Effector CD4-positive, alpha-beta T cell (primary cell): ENCODE measurements at places on chromosomes 12 and 14.
A peak's percentile ranks its signal among the peaks of the same experiment; 100 is the strongest.

DNA sequence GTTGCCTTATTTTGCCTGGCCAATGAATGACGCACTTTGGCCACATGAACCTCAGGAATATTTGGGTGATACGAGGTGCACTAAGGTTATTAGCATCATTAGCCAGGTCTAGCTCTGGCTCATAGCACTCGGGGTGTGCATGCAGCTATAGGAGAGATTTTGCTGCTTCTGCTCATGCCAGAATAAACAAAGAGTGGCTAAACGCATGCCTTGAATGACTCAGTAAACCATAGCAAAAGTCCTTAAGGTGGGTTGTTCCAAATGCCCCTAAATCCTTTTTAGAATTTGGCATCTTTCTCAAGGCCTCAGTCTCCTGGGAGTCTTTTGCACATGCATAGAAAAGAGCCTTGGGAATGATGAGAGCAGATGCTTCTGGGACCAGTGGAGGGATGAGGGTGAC is 343.7 kb upstream of the FKBP4 start:
- DNase-seq = no peak

DNA sequence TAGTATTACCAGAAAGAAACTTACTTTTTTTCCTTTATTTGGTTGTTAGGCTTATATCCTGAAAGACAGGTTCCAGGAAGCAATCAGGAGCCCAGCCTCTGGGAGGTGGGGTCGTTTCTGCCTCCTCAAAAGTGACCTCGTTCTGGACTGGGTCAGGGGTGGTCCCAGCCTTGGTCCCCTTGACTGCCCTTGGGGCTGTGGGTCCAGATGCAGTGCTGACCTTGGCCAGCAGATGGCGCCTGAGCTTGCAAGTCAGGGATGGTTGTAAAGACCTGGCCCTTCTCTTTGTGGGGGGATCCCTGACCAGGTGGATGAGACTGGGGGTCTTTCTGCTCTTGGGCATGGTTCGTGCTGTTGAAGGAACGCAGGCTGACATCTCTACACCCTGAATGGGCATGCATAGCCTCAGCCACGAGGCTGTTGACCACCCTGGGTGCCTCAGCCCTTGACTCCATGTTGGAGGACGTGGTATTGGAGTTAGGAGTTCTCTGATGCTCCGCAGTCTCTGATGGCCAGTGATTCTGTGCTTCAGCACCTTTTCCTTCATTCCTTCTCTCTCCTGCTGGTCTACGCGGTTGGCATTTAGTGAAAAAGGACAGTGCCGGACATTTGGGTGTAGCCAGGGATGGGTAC is 62.4 kb downstream of the ADCK1 start:
- peak; percentile 68 for DNase-seq

- peak; percentile 23 for DNase-seq
Observed at GRCh38 chr12:113056631-113057488, at the start of gene DTX1. TSS of gene DTX1 (plus strand) at chr12:113056730. CDS start at chr12:113058193, 1,463 bp downstream.

GRCh38 chr12:58787021-58787760 is 133.1 kb downstream of the LRIG3 start:
- DNase-seq = no peak

DNA sequence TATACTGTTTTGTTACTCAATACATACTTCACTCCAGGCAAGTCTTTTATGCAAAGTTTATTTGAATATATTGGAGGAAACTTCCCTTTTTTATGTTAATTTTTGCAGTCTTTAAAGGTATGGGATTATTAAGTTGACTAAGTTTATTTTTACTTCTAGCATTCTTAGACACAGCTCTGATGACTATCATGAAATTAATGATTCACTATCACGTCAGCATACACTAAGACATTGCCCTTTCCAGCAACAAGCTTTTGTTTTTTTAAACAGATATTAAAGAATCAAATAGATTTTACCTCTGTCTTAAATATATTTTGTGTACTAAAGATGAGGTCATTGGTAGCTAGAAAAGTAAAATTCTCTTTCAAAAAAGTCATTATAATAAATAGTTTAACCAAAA is 52.1 kb downstream of the DERA start:
- no peak for DNase-seq

GRCh38 chr12:3483089-3483488 is 7.9 kb upstream of the PRMT8 start:
- no peak for DNase-seq

DNA sequence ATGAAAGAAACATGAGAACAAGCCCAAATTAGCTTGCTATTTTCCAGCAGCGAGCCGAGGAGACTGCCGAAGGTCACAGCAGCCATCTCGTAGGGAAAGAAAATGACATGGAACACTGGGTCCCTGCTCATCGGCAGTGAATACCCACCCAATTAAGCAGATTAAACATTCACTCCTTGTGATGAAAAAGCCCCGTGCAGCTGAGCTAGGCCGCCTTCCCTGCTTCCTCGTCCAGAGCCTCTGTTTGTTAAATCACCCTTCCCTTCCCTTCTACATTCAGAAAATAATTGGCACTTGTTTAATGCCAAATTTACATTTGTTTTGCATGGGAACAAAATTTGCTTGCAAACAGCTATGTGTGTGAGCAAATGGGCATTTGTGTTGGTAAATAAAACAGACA is 342.5 kb downstream of the RMST start:
- no peak for DNase-seq

DNA sequence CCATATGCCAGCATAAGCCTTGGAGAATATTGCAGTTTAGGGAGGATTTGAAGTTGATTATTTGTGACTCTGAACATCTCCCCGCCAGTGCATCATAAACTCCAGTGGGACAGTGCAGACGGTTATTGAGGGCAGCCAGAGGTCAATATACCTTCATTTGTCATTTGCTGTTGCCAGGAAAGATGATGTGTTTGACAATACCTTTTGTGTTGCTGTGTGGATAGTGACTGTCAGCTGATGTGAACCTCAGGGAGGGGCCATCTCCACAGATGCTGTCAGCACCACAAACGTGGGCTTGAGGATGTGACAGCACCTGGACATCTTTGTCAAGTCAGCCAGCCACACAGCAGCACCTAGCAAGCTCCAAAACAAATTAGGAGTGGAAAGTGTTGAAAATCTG is 11.5 kb downstream of the CCDC198 start:
- no peak for DNase-seq

- no peak for DNase-seq
Observed at GRCh38 chr12:9388379-9388778, 180.2 kb upstream of the PZP start.
